ENCODE measurements at places on chromosomes 6 and 20.

GRCh38 chr6:89655122-89655521 is 16.6 kb upstream of the LYRM2 start:
- no peak for DNase-seq

GRCh38 chr6:41432280-41432679 is 96.9 kb downstream of the NCR2 start:
- DNase-seq = no peak

- DNase-seq = no peak
Measured at GRCh38 chr6:129732034-129732433, 22.1 kb upstream of the ARHGAP18 start.

- no peak for DNase-seq
Measured at GRCh38 chr20:48550814-48551213, 277.0 kb downstream of the PREX1 start.

GRCh38 chr20:38748861-38749149 is 545 bp downstream of the ACTR5 start:
- DNase-seq = no peak

DNA sequence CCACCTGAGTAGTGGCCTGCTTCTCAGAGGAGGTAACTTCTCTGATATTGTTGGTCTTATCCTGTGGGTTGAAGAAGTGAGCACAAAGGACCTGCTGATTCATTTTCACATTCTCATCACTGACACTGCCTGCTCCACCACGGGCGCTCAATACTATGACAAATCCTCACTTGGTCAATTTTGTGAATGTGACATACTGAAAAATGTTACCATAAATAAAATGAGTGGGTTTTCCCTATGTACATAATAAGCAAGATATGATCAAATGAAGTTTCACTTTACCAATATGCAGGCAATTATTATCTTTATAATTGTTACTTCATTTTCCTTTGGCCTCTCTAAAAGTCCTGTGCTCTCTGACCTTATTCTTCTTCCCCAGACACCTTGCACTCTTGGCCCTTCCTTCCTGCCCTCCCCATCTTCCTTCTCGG is 71.5 kb upstream of the RIPOR2 start:
- DNase-seq = no peak

- DNase-seq = no peak
Measured at GRCh38 chr6:551829-552350, 105.0 kb downstream of the HUS1B start.

- no peak for DNase-seq
Measured at GRCh38 chr6:158514176-158514575, 45.7 kb upstream of the TMEM181 start.

DNA sequence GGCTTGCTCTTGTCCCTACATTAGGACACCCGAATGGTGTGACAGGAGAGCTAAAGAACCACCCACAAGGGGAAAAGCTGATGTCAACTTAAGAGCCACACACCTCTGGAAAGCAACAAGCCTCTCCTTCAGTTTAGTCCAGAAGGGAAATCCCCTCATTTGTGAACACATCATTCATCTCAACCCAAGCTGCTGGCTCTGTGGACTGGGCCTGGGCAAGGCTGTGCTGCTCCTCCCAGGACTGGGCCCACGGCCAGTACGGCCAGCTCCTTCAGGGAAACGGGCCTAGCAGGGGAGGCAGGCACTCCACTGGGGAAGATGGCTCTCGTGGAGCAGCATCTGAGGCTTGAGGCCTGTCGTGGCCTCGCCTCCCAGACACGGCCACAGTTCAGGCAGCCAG is 12.8 kb upstream of the SLC4A11 start:
- DNase-seq = no peak

DNA sequence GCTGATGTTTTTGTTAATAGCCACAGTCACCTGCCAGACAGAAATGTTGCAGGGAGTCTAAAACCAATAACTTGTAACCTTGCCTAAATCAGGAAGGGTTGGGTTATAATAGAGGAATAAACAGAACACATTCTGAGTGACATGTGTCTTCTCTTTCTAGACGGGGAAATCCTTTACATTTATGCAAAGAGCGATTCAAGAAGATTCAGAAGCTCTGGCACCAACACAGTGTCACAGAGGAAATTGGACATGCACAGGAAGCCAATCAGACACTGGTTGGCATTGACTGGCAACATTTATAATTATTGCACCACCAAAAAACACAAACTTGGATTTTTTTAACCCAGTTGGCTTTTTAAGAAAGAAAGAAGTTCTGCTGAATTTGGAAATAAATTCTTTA is 31.5 kb downstream of the PRPH2 start:
- no peak for DNase-seq

DNA sequence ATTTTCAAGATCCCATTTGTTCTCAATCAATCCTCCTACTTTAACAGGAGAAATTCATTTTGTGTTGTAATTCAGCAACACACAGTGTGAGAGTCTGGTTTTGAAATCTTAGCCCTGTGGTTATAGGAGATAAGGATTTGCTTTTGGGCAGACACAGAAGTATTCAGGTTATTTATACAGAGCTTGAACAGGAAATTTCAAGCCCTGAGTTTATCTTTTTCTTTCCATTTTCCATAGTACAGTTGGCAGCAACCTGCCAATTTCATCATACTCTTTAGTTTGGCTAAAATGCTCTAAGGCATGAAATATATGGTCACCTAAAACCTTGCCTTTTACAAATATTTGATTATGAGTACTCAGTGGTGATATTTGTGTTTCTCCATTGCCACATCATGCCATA is 41.4 kb downstream of the PKIB start:
- DNase-seq = no peak

DNA sequence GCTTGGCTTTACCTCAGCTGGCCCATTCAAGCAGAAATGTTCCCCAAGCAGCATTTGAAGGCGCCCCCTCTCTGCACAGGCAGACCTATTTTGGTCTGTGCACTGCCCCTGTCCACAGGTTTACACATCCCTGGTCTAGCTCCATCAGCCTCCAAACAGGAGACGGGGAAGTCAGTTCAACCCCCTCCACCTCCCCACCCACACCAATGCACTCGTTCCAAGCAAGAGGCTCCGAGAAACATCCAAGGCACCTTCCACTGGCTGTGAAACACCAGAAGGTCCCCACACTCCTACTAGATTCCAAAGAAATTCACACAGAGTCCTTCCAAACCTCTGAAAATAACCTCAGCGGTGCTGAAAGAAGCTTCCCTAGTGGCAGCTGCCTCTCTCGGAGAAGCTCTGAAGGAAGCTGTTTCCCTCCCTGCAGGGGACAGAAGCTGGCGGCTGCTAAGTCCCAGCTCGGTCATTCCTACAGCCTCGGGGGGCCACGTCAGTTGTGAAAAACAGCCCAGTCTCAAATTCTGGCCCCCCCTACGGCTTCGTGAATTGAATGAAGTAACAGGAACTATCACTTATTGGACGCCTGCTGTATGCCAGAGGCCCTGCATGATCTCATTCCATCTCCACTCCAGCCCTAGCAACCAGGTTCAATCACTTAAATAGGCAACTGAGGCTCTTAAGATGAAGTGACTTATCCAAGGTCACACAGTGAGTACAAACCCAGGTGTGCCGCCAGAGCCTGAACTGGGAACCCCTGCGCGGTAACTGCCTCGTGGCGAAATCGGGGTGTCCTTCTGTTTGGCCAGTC is 815 bp downstream of the SPATA2 start:
- DNase-seq = no peak

Data from renal cortex interstitium (tissue), 15 donors.